ENCODE measurements at places on chromosomes 11 and 22.

DNA sequence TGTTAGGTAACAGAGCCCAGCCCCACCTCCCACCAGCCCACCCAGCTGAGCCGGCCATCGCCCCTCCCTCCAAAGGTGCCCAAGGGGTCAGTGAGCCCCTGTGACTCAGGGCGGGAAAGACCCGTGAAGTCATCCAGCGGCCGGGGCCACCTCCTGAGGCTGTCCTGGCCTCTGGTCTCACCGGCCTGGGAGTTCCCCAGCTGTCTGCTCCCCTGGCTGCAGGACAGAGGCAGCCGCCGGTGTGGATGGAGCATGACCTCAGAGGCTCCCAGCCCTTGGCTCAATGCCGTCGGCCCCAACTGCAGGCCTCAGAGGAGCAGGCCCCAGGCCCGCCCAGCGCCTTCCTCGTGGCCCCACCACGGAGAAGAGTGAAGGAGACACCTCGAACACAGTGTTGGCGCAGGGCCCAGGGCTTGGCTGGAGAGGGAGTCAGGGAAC is 28.7 kb downstream of the RPL3 start:
- peak; percentile 81 for DNase-seq

DNA sequence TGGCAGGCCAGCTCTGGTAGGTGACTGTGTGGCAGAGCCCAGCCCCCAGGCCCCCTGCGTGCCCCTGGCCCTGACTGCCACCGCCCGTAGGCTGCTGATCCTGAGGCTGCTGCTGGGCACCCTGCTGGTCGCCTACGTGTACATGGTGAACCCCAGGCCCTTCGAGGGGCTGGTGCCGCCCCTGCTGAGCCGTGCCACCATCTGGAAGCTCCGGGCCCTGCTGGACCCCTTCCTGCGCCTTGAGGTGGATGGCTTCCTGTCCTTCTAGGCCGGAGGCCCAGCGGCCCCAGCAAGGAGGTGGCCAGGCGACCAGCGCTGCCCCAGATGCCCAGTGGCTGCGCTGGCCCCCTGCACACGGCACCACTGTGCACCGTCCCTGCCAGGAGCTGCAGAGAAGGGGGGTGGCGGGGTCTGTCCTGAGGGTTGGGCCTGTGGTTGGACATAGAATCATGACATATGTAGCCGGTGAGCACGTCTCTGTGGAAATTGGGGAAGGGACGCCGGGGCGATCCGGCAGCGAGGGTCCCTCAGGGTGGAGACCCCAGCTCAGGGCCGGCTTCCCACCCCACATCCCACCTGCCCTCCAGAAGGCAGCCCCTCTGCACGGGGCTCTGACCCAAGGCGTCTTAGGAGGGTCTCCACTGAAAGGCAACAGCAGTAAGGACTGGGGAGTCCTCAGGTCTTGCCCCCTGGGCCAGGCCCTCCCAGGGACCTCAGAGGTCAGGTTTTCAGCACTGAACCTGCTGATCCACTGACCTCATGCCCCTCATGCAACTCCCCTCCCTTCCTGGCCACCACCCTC is 185.4 kb downstream of the IGLL1 start:
- no peak for DNase-seq

- no peak for DNase-seq
Measured at GRCh38 chr11:128783513-128783912, 83.6 kb downstream of the KCNJ1 start.

DNA sequence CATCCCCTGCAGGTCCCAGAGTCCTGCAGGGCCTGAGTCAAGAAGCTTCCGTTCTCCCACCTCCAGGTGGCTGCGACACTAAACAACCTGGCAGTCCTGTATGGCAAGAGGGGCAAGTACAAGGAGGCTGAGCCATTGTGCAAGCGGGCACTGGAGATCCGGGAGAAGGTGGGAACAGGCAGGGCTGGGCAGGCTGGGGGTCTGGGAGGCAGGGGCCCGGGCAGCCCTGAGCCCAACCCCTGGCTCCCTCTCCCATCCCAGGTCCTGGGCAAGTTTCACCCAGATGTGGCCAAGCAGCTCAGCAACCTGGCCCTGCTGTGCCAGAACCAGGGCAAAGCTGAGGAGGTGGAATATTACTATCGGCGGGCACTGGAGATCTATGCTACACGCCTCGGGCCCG is 4.7 kb upstream of the RAB1B start:
- DNase-seq, result no peak

GRCh38 chr22:29092243-29092642 is 19.4 kb downstream of the KREMEN1 start:
- DNase-seq, result no peak

GRCh38 chr11:35050541-35050995 is 88.4 kb upstream of the CD44 start:
- DNase-seq, result no peak

DNA sequence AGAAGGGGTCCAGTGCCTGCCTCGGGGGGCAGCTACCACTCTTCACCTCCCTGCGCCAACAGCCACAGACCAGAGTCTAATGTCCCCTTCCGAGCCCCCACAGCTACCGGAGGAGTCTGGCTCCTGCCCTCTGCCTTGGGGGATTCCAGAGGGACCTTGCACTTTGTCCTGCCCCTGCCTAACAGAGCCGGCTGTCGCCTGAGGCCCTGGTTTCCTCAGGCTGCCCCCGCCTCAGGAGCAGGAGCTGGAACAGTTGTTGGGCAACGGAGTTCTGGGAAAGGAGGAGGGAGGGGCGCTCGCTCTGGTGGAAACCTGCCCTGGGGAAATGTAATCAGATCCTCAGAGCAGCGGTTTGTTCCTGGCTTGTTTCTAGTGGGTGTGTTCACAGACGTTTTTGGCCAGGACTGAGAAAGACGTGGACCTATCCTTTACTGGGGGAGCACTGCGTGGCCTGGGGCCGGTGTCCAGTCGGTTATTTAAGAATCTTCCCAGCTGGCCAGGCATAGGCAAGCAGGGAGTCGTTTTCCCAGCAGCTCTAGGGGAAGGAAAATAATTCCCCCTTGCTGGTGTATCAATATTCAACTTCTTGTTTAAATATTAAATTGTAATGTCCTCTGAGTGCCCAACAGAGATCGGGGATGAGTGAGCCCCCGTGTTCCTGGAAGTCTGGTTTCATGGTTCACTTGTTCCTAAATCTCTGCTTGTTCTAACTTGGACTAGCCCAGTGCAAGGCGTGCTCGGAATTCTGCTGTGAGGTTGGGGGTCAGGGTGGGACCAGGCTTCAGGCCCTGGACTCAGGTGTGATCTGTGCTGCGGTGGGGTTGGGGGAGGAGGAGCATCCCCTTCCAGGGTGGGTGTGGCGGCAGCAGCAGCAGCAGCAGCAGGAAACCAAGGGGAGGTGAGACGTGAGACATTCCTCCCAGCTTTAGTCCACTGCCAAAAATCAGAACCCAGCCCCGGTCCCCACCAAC is 32.1 kb downstream of the A4GALT start:
- peak; percentile 86 for DNase-seq

DNA sequence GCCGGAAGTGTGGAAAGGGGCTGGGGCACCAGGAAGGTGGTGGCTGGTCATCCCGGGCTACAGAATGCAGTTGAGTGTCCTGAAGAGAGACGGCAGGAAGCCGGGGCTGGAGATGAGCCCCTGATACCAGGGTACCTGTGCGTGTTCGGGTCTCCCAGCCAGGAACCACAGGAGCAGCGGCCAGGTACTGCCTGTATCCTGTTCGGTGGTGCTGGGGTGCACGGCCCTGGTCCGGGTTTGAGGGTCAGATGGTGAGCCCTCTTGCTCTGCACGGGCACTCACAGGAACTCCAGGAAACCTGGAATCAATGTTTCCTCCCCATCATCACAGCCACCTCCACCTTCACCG is 253.1 kb upstream of the B3GAT1 start:
- DNase-seq, result no peak

GRCh38 chr11:4017129-4017528 is 77.5 kb upstream of the RRM1 start:
- no peak for DNase-seq

DNA sequence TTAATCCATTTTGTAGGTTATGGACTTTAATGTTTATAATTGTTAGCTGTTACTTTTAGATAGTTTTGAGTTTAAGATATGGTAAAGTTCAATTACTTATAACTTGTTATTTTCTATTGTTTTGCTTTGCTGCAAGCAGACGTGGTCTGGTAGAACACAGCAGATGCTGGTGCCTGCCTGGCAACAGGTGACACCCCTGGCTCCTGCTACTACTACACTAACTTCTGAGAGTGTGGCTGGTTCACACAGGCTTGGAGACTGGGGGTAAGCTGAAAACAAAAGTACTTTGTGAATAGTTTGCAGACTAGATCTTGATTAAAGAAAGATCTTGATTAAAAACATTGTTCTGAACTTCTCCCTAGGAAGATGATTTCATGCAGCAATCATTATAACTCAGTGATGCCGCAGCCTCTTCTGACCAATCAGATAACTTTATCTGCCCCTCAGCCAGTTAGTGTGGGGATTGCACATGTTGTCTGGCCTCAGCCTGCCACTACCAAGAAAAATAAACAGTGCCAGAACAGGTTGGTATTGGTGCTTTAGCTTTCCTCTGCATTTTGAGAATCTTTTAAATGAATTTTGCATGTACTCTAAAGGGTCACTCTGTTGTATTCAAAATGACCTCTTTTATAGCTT is 90.4 kb downstream of the HIPK3 start:
- no peak for DNase-seq

- no peak for DNase-seq
Measured at GRCh38 chr22:35609761-35610160, 7.4 kb downstream of the MB start.

GRCh38 chr11:65498977-65499712 is at the start of gene MALAT1:
MALAT1 (plus strand) TSS chr11:65499045.
- peak; percentile 91 for DNase-seq

DNA sequence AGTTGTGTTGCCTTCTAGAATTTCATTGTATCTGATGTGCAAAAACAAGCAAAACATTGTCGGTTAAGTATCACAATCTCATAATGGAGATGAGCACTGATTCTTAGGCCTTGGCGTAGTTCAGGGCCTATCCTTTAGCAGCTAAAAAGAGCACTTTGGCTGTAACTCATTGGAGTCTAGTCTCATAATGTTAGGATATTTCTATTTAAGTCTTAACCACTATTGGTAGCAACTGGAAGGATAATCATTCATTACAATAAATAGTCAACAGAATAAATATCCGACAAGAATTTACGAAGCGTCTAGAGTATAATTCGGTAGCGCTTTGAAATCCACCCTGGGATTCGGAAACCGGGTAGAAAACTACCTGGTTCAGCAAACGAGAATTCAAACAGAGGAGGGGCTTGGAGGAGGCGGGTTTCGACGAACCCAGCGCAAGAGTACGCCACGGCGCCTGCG is 461 bp upstream of the EED start:
- DNase-seq, result peak; percentile 86

- peak; percentile 83 for DNase-seq
Measured at GRCh38 chr22:46122511-46122971, 27.8 kb upstream of the PPARA start.

- DNase-seq, result no peak
Measured at GRCh38 chr11:60765355-60765754, 8.7 kb downstream of the MS4A15 start.

- DNase-seq, result no peak
Measured at GRCh38 chr11:69295079-69295994, 1.4 kb downstream of the MYEOV start.

GRCh38 chr11:112253605-112254242 is 6.9 kb downstream of the PLET1 start:
- DNase-seq, result no peak

Measured in heart right ventricle (tissue), 16 donors.